ENCODE measurements at places on chromosomes 5 and 9.
A peak's percentile ranks its signal among the peaks of the same experiment; 100 is the strongest.

GRCh38 chr9:70479880-70480291 lies 65.4 kb upstream of the KLF9 start:
- no peak for DNase-seq

- no peak for DNase-seq
Observed at GRCh38 chr9:129213551-129213950, 35.5 kb upstream of the IER5L start.

GRCh38 chr5:162283609-162284008 lies 216.0 kb downstream of the GABRG2 start:
- no peak for DNase-seq

- DNase-seq = no peak
Observed at GRCh38 chr5:80565330-80565729, 4.8 kb downstream of the ANKRD34B start.

- DNase-seq = no peak
Observed at GRCh38 chr5:53749621-53750020, 189.2 kb downstream of the NDUFS4 start.

GRCh38 chr5:18397891-18398290 lies 763.6 kb downstream of the TAF11L14 start:
- DNase-seq = no peak

DNA sequence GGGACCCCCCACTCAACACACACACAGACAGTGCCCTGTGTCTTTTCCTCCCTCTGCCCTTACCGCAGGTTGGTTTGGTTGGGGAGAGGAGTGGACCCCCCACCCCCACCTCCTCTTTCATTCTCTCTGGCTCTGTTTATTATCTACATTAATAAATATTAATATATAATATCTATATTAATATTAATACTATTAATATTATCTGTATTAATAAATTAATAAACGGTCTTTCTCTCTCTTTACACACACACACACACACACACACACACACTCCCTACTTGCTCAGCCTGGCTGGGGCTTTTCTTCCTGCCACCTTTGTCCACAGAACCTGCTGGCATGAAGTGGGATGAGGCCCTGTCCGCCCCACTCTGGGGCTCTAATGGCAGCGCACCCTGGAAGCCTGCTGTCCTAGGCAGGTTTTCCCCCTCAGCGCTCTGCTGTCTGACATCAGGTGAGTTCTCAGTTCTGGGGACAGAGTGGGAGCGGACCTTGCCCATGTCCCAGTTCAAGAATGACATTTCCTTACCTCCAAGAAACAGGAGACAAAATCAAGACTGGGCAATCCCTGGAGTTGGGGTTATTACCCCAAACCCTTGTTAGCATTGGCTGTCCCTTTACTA lies 10.5 kb upstream of the SMIM32 start:
- DNase-seq = no peak

DNA sequence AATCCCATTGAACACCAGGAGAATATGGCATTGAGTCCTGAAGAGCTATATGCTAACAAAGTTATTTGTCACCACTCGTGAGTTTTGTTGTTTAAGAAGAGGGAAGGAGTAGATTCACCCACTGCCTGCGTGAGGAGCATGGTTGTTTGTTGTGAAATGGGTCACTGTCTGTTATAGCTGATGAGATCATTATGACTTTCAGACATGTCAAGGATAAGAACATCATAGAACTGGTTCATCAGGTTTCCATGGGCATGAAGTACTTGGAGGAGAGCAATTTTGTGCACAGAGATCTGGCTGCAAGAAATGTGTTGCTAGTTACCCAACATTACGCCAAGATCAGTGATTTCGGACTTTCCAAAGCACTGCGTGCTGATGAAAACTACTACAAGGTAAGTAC lies 76.9 kb downstream of the SYK start:
- no peak for DNase-seq

GRCh38 chr9:135012166-135012565 lies 75.3 kb upstream of the OLFM1 start:
- no peak for DNase-seq

GRCh38 chr5:96094904-96095303 lies 133.3 kb upstream of the ELL2 start:
- DNase-seq = no peak

DNA sequence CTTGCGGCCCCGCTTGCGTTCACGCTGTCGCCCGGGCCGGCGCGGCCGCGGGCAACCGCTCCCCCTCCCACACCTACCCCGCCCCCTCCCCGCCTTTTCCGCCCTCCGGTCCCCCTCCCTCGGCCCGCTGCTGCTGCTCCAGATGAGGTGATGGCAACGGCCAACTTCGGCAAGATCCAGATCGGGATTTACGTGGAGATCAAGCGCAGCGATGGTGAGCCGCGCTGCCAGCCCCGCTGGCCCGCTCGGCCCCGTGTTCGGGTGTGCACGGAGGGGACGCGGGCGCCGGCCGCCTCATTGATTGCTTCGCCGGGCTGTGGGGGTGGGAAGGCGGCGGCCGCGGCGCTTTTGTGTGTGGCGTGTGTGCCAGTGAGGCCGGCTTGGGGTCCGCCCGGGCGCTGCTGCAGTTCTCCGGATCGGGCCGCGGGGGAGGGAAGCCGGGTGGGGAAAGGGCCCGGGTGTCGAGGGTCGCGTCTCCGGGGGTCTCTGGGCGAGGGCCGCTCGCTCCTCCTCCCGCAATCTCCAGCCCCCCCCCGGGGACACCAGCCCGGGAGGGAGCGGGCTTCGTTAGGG lies 403 bp downstream of the KIF2A start:
- no peak for DNase-seq

DNA sequence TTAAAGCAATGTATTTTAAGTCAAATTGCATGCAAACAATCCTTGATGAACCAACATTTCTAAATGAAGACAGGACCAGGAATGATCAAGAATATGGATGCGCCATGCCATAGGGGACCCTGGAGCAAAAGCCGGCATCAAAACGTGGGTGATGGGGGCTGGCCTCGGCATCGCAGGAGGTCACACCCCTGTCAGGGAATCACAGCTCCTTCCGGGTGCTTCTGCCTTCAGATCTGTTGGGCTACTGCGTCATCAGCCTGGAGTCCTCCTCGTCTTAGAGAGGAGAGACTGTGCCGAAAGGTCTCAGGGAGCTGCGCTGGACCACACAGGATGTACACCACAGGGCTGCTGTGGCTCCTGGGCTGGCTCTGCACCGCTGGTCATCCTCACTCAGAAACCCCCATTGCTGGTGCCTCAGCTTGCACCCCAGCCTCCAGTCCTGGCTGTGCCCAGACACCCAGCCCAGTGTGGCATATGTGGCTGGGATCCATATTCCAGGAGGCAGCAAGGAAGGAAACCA lies 152.9 kb upstream of the PPP1R26 start:
- no peak for DNase-seq

GRCh38 chr9:94870793-94871558 lies 144.5 kb downstream of the AOPEP start:
- DNase-seq = no peak

DNA sequence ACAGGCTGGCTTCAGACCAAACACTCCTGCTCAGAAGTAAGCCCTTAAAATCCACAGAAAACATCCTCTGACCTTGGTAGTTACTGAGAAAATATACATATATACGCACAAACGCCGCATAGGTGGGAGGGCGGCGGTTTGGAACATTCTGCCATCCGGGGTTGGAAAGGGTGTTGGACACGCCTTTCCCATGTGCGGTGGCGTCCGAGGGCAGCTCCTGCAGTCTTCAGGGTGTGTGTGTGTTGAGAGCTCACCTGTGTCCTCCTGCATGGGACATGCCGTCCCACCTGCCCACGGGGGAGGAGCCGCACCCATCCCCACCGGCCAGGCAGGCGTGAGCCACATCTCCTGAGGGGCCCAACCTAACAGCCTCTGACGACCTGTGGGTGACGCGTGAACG lies 28.2 kb downstream of the SLC9A3 start:
- DNase-seq = no peak

GRCh38 chr5:64518793-64519192 lies 13.0 kb downstream of the RGS7BP start:
- DNase-seq = no peak

DNA sequence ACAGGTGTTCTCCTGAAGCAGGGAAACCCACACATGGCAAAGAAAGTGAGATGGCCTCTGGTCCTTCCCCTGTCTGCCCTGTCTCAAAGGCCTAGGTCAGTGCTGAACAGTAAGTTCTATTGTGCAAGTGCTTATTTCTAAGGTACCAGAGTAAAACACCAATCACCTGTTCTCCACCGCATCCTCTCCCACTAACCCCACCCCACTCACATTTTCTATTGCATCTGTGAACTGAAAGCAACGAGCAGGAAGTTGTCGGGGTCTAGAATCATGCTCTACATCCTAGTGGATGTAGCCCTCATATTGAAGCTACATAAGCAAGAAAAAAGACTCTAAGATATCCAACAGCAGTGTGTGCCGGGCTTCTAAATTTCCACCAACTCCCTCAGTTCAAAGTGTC lies 265.9 kb downstream of the ENC1 start:
- DNase-seq = no peak

GRCh38 chr5:81789033-81789432 lies 38.1 kb upstream of the SSBP2 start:
- no peak for DNase-seq

GRCh38 chr9:77587042-77587441 lies 61.1 kb downstream of the GNA14 start:
- DNase-seq = no peak

DNA sequence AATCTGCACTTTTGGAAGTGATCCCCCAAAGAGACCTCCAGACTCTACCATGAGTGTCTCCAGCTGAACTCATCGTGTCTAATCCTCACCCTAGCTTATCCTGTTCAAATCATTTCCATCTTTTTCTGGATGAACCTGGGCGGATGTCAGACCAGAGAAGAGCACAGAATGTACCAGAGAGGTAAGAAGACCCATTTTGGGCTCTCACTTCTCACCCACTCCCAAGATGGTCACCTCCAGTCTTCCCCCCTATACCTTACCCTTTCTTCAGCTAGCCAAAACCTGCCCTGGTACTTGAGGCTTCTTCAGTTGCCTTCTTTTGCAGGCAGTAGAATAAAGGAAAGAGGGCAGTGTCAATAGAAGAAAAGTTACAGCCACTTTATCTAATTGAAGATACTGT lies 27.9 kb upstream of the ANXA2R start:
- no peak for DNase-seq

DNA sequence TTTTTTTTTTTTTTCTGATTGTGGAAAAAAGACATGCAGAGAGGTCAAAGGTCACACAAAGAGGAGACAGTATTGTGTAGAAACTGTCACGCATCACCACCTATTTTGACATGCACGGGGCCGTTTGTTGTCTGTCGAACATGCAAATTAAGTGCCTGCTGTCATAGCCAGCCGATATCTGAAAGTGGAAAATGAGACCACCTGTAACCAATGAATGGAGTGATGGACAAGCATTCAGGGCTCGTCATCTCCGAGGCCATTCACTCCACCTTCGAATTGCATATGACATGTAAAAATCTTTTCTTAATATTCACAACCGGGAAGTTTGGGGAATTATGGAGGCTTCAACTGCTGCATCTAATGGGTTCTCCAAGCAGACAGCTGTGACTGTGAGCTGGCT lies 512.2 kb upstream of the ADAMTS16 start:
- DNase-seq = no peak

DNA sequence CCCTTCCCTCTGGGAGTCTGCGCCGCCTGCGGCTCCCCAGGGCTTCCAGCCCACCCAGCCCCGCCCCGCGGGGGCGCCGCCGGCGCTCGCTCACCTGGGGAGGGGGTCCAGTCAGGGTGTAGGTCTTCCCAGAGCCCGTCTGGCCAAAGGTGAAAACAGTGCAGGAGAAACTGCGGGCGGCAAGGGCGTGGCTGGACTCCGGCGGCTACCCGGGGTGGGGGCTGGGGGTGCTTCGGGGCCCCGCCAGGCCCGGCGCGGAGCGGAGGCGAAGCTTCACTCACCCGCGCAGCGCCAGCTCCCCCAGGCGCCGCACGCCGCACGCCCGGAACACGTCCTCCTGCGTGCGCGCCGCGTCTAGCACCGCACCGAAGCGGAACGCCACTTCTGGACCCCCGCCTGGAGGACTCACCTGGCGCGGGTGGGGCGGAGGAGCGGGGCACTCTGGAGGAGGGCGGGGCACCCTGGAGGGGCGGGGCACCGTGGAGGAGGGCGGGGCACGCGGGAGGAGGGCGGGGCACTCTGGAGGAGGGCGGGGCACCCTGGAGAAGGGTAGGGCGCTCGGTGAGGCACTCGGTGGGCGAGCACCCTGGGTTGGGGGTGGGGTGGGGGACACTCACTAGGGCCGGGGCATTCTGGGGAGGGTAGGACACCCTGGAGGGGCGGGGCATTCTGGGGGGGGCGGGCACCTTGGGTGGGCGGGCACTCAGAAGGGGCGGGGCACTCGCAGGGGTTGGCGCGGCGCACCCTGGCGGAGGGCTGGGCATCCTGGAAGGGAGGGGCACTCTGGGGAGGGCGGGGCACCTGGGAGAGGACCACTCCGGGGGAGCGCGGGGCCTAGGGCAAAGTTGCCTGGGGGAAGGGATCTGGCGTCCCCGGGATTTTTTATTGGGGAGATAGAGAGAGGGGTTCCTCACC lies 814 bp downstream of the KIF12 start:
- peak; percentile 62 for DNase-seq

GRCh38 chr5:153831973-153832372 lies 206.7 kb downstream of the FAM114A2 start:
- DNase-seq = no peak

GRCh38 chr9:91162311-91162710 lies 199.4 kb downstream of the AUH start:
- no peak for DNase-seq

GRCh38 chr5:10601246-10602030 lies 37.6 kb downstream of the ANKRD33B start:
- peak; percentile 48 for DNase-seq

- no peak for DNase-seq
Observed at GRCh38 chr9:32969270-32969669, 32.2 kb downstream of the APTX start.

GRCh38 chr5:180690562-180690961 lies 41.2 kb upstream of the FLT4 start:
- no peak for DNase-seq

- DNase-seq = no peak
Observed at GRCh38 chr5:137481596-137481995, 17.5 kb downstream of the SPOCK1 start.

DNA sequence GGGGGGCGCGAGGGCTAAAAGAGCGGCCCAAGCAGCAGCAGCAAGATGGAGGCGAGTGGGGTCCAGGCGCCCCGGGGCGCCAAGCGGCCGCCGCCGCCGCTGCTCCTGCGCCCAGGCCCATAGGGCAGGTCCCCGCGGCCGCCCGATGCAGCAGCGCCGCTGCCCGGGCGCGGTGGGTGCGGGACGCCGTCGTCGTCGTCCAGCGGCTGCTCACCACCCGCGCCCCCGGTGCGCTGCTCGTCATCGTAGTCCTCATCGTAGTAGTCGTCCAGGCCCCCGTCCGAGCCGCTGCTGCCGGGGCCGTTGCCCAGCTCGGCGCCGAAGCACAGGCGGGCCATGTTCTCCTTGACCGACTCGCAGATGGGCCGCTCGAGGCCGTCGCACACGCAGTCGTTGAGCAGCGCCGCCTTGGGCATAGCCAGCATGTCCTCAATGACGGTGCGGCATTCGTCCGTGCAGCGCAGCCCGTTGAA lies 1.5 kb downstream of the GAS1 start:
- DNase-seq = no peak

GRCh38 chr5:157172403-157172802 lies 6.3 kb upstream of the GARIN3 start:
- no peak for DNase-seq

- DNase-seq = no peak
Observed at GRCh38 chr5:32601623-32602295, 16.4 kb downstream of the SUB1 start.

Data from frontal cortex (tissue), 4 donors.